ENCODE measurements at places on chromosomes 3 and 15. TPM values are rescaled to one million over a fixed set of nuclear protein-coding genes. Genes with fewer than 3 reads are reported as not detected.

The SLC9C1 gene
- total RNA-seq: not detected

The POLQ gene
- total RNA-seq: 24.8 TPM

The PLA2G4E gene
- not detected for total RNA-seq

The LACTB gene
- 23.2 TPM for total RNA-seq

The ADCY5 gene
- total RNA-seq: not detected

The KIF7 gene
- not detected for total RNA-seq

The ZNF148 gene
- 69.6 TPM for total RNA-seq

The MOBP gene
- total RNA-seq: not detected

The RNF123 gene
- 71.3 TPM for total RNA-seq

The TICRR gene
- 0.19 TPM for total RNA-seq

The EPB42 gene
- not detected for total RNA-seq

The C3orf49 gene
- not detected for total RNA-seq

The TM6SF1 gene
- 0.41 TPM for total RNA-seq

The NPAP1 gene
- not detected for total RNA-seq

The RASGRF1 gene
- not detected for total RNA-seq

The NRG4 gene
- total RNA-seq: not detected

The PRSS50 gene
- total RNA-seq: not detected

The CSPG4 gene
- total RNA-seq: not detected

The MAP2K1 gene
- total RNA-seq: 58.5 TPM

The CLDN1 gene
- not detected for total RNA-seq

The BCL2A1 gene
- total RNA-seq: 29.9 TPM

The KLHL6 gene
- 38.7 TPM for total RNA-seq

The VIPR1 gene
- total RNA-seq: 8.0 TPM

The ITGA11 gene
- not detected for total RNA-seq
